Kidney capillary endothelial cell (primary cell): ENCODE measurements at places on chromosomes 2 and 18.

DNA sequence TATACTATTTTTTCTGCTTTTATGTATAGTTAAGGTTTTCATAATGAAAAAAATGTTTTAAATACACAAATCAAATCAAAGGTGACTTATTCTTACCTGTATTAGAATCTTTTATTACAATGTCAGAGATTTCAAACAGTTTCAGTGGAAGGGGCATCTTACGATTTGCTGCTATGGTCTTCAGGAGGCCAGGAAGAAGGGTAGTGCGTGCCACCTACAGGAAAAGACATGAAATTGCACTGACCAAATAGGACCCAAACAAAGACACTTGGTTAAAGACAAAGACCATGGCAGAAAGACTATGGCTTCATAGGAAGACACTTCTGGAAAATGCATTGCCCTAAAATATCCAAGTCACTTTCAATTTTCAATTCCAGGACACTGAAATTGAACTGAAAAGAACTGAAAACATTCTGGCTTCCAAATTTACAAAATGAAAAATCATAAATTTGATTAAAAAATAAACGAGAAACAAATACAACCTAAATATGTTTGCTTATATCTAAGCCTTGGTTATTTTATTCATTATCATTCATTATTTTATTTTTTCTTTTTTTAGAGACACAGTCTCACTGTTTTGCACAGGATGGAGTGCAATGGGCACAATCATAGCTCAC lies 42.1 kb downstream of the FARSB start:
- DNase-seq: peak; percentile 45

DNA sequence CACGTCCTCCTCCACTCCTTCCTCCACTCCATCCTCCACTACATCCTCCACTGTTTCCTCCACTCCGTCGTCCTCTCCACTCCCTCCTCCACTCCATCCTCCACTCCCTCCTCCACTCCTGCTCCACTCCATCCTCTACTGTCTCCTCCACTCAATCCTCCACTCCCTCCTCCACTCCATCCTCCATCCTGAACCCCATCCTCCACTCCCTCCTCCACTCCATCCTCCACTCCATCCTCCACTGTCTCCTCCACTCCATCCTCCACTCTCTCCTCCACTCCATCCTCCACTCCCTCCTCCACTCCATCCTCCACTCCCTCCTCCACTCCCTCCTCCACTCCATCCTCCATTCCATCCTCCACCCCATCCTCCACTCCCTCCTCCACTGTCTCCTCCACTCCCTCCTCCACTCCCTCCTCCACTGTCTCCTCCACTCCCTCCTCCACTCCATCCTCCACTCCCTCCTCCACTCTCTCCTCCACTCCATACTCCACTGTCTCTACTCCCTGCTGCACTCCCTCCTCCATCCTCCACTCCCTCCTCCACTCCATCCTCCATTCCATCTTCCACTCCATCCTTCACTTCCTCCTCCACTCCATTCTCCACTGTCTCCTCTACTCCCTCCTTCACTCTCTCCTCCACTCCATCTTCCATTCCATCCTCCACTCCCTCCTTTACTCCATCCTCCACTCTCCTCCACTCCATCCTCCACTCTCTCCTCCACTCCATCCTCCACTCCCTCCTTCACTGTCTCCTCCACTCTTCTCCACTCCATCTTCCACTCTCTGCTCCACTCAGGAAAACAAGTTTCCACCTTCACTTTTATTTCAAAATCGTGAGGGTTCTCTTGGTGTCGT lies 14.3 kb upstream of the B3GNT7 start:
- no peak for DNase-seq

GRCh38 chr2:226865273-226865672 lies 29.4 kb downstream of the RHBDD1 start:
- no peak for DNase-seq

GRCh38 chr2:220503431-220503830 lies 876.0 kb downstream of the SLC4A3 start:
- DNase-seq: no peak

GRCh38 chr2:212327171-212327809 lies 211.3 kb downstream of the ERBB4 start:
- DNase-seq: no peak

DNA sequence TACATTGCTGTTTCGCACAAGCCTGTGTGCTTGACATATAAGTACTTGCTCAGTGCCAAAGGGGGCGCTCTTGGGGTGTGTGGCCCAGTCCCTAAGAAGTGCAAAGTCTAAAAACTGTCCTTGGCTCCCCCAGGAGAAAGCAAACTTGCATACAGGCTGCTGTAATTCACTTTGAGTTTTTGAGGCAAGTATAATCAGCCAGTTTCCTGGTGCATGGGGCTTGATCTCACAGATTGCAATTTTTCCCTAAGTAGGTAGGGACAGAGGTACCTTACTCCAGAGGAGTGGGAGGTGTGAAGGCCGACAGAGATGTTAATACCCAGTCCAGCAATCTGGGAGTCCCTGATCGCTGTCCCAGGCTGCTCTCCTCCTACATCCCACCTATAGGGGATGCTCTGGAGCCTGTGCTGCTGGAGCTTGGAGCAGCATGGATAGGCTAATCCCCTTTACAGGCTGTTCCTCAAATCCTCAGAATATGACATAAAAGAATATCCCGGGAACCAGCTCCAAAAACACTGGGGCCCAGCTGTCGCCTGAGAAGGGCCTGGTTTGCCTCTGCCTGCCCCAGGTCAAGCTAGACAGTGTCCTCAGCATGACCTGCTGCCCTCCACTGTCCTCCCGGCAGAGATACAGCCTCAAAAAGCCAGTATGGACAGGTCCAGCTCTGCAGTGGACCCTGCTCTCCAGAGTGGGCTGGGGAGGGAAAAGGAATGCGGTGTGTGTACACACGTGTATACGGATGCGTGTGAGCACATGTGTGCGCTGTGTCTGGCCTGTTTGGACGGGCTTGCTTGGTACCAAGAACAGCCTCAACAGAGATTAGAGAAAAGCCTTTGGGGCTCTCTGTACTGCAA lies 136.5 kb upstream of the HAAO start:
- DNase-seq: peak; percentile 55

DNA sequence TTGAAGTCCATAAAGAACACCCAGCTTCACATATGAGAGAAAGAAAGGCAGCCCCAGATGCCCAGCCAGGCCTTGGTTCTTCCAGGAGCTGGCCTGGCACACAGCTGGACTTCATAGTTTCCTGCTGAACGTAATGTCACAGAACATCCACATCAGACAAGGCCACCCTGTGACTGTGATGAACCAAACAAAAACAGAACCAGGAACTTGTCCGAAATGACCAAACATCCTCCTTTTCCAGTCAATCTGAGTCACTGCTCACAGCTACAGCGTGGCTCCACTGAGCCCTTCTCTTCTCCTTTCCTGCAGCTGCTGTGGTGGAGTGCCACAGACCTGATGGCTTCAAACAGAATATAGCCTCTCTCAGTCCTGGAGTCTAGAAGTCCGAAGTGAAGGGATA lies 45.4 kb upstream of the PAPOLG start:
- peak; percentile 90 for DNase-seq

- DNase-seq: no peak
Measured at GRCh38 chr2:81206216-81206615, 901.7 kb upstream of the LRRTM1 start.

GRCh38 chr2:216956820-216957493 lies 97.1 kb upstream of the TNP1 start:
- no peak for DNase-seq

- no peak for DNase-seq
Measured at GRCh38 chr2:37550190-37550589, 121.3 kb downstream of the CDC42EP3 start.

- DNase-seq: no peak
Measured at GRCh38 chr2:97936881-97937280, 58.9 kb downstream of the TMEM131 start.

DNA sequence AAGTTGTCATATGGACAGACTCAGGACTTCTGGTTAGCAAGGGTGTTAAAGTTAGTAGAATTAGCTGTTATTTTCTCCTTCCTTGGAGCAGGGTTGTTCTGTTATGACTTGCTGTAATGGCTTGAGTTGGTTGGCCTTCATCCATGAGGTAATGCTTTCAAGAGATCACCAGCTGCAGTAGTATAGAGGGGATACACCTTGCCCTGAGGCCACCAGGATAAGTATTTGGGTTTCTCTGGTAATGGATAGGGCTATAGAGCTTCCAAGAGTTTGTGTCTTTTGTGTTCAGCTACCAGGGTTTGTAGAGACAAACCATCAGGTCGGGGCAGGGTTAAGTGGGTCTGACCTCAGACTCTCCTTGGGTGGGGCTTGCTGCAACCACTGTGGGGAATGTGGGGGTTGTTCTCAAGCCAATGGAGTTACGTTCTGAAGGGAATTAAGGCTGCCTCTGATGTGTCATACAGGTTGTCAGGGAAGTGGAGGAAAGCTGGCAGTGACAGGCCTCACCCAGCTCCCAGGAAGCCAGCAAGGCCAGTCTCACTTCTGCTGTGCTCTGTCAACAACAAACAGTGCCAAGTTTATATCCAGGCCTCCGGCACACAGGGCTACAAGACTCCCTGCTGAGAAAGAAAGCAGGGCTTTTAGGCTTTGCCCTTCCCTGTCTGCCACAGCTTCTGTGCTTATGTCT lies 356.6 kb downstream of the SPAG16 start:
- DNase-seq: no peak

- no peak for DNase-seq
Measured at GRCh38 chr2:226399006-226399405, 400.6 kb downstream of the IRS1 start.

GRCh38 chr2:236307641-236308040 lies 43.4 kb upstream of the ASB18 start:
- no peak for DNase-seq

GRCh38 chr2:101199251-101199791 lies 48.1 kb upstream of the TBC1D8 start:
- no peak for DNase-seq

GRCh38 chr2:6071519-6071918 lies 379.3 kb downstream of the SOX11 start:
- DNase-seq: no peak

DNA sequence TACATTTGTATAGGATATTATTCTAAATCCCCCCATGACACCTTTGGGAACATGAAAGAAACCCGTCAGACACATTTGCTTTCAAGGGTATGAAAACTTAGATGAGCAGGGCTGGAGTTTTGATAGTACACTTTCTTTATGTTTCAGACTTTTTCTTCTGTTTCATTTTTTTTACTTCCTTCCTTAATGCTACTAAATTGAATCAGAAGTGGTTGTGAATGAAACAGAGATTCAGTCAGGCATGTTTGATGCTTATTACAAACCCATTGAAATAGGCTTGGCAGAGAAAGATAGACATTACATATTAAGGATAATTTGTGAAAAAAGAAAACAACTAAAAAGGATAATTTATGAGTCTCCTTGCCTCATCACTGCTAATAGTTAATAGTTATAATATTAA lies 26.8 kb downstream of the SLC30A6 start:
- DNase-seq: no peak

DNA sequence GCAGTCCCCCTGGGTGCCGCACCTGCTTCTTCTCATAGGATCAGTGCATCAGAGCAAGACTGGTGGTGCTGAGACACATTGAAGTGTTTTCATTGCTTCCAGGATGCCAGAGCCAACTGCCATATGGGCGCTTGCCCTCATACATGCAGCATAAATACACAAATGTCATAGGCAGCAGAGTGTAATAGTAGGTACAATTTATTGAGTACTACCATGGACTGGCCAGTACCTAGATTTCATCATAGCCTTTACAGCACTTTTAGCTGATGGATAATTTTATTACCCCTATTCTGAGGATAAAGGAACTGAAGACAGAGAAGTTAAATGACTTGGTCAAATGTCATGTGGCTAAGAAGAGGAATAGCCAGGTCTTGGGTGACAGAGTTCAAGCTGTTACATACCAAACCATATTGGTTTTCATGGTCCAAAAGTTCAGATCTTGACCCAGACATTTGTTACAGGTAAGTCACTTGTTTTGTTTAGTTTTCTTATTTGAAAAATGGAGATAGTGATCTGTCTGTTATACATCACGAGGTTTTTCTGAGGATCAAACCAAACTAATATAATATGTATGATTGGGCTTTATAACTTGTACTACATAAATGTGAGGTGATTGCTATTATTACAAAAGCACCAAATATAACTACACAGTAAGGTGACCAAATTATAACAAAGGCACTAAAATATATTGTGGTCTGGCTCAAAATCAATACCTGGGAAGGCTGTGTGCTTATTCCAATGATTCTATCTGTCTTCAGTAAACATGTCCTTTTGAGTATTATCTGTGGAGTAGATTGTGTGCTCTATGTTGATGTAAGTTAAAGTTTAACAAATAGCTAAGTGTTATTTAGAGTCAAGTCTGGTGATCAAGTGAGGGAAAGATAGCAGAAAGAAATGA lies 151.9 kb upstream of the CYRIA start:
- DNase-seq: no peak

GRCh38 chr2:229562472-229563127 lies 151.8 kb downstream of the DNER start:
- no peak for DNase-seq

- DNase-seq: no peak
Measured at GRCh38 chr2:231968820-231969219, 7.3 kb downstream of the DIS3L2 start.

DNA sequence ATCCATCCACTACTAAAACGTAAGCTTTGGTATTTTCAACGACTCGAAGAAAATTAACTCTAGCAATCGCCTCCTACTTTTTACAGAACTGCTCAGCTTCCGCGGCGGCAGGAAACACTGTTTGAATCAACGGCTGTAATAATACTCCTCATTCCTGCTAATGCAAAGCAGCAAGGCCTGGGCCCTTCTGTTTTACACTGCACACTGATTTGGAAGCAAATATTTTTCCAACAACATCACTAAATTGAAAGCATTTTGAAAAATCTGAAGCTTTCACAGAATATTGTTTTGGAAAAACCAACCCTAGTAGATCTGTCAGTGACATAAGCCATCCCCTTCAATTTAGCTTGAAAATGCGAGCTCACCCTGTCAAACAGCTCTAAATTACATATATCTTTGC lies 261.2 kb downstream of the TXNL1 start:
- no peak for DNase-seq

DNA sequence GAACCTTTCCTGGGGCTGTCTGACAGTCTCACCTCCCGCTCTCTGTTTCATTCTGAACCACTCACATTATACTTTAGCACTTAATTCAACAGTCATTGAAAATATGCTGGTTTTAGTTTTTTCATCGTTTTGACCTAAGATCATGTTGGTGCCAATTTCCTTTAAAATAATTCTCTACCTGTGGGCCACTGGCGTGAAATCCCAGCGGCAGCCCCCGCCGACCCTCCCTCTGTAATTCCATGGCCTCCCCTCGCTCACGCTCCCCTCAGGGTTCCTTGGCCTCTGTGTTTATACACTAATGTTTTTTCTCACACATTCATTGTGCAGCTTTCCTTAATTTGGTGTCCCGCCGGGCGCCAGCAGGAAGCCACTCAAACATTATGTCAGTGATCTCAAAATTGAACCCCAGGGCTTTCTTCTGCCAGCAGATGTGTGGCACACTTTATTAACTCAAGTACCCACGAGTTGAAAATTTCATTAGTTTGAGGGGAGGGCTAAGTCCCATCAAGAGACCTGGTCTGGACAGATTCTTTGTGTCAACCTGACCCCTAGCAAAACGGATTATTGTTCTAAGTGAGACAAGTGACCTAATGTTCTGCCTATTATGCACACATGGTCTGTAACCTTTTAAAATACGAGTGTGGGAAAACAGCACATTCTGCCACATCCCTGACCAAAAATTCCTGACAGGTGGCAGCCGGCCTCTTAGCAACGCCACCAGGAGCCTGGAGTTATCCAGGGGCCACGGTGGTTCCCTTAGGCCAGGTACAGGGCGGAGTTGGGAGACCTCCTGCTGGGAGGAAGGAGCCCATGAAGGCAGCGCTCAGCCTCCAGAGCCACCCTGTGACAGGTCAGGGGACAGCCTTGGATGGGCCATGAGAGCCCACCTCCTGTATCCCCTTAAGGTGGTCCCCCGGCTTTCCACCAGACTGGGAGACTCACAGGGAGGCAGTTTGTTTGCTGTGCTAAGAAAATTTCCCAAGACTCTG lies 53.1 kb downstream of the APOB start:
- no peak for DNase-seq
